ENCODE measurements at places on chromosomes 1 and 21.

DNA sequence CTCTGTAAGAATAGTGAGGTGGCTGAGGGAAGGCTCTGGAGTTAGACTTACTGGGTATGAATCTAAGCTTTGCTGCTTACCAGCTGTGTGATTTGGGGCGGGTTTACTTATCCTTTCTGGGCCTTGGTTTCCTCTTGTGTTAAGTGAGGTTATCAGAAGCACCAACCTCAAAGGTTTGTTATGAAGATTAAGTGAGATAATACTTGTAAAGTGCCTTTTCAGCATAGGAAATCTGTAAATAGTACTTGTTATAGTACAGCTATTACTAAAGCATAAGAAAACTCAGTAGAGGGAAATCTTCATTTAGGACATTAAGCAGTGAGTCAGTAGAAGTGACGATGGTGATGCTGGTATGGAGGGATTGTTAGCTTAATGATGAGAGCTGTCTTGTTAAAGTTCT lies 12.1 kb downstream of the HHAT start:
- DNase-seq: no peak

DNA sequence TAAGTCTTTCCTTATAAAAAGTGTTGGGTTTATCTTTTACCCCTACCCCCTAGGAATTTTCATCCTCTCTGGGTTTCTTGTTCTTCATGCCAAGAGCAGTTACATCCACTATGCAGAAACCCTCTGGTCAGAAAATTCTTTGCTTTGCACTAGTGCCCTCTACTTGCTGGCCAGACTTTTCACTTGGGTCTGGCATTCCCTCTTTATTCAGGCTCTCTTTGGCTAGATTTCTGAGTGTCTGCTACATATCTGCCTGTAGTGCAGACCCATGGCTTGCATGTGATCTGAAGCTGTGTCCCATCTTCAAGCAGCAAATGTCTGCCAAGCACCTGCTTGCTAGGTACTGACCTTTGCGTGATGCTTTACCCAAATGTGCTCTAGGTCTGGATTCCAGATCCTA lies 237.0 kb downstream of the GPATCH2 start:
- DNase-seq: no peak

DNA sequence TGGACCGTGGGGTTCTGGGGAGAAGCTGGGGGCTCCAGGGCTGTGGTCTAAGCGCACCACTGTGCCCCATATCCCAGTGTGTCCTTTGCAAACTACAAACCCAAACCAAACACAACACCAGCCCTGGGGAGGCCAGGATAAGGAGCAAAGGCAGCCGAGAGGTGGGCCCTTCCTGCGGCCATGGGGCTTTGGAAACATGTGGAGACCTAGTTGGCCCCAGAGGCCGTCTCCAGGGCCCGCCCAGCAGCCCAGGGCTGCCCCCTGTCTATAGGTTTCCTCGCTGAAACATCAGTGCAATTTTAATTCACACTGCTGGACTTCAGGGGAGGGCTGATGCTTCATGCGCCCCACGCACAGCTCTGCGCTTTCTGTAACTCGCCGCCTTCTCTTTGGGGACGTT lies 61.3 kb downstream of the PRDM16 start:
- no peak for DNase-seq

GRCh38 chr1:241738284-241739078 lies 86.4 kb downstream of the WDR64 start:
- no peak for DNase-seq

DNA sequence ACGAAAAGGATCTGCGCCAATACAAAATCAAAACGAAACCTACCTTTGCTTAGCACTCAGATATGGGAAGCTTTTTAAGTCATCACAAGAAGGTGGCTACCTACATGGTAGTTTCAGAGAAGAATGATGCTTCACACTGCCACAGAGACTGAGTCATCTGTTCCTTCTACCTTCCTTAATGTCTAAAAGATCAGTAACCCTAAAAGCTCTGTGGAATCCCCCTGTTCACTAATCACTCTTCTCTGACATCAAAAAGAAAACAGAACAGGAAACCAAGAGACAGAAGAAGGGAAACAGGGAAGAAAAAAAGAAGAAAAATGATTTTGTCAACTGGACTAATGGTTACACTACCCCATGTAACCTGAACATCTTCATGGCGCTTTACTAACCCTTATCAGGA lies 177.2 kb downstream of the SMYD3 start:
- DNase-seq: no peak

DNA sequence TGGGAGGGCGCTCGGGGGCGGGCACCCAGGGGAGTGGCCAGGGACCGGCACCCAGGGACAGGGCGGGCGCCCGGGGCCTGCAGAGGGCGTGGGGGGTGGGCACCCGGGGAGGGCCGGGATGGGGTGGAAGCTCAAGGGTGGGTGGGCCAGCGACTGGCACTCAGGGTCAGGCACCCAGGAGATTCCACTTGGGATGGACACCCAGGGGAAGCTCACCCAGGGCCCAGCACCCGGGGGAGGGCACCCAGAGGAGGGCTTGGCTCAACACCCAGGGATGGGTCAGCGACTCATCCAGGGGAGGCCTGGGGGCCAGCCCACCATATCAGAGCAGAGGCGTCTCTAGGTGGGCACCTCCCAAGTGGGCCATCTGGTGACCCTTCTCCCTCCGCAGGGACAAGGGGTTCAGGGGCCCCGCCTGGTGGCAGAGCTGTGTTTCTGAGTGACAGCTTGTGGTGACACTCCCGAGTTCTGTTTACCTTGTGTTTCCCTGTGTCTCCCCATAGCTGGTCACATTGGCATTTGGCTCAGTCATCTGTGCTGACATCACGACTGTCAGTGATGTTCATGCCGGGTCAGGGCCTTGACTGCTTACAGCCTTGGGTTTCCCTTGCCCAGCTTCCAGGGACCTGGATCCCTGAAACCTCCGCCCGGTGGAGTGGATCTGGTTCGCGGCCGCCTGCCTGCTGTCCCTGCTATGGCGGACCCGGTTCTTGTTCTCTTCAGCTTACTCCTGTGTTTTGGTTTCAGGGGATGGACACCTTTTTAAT lies 749 bp downstream of the IBA57 start:
- DNase-seq: peak; percentile 77

DNA sequence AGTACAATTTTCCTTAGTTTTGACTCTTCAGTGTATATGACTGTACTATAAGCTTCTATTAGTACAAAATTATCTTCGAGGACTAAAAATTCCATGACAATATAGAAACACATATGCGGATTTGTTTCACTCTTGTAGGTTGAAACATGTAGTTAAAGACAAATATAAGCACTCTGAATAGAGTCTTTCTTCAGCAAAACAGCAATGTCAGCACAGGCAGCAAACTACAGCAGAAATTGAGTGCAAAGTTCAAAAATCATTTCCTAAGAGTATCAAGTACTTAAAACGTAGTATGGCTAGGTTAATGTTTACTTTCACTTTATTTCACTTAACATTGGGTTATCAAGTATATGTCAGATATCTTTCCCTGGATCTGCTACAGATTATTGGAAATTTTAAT lies 106.7 kb downstream of the FAF1 start:
- no peak for DNase-seq

- no peak for DNase-seq
These were observed 21.5 kb downstream of the NDUFS5 start for GRCh38 chr1:39047374-39048229.

- DNase-seq: no peak
These were observed 124.3 kb downstream of the LACTBL1 start for GRCh38 chr1:22848405-22848804.

GRCh38 chr1:34060187-34060730 lies 104.8 kb downstream of the CSMD2 start:
- DNase-seq: no peak

DNA sequence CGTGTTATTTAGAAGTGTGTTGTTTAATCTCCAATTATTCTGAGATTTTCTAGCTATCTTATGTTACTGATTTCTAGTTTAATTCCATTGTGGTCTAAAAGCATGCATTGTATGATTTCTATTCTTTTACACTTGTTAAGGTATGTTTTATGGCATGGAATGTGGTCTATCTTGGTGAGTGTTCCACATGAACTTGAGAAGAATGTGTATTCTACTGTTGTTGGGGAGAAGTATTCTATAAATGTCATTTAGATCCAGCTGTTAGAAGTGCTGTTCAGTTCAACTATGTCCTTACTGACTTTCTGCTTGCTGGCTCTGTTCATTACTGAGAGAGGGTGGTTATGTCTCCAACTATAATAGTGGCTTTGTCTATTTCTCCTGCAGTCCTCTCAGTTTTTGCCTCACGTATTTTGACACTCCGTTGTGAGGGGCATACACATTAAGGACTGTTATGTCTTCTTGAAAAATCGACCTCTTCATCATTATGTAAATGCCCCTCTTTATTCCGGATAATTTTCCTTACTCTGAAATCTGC lies 12.0 kb upstream of the PLA2G5 start:
- DNase-seq: no peak

DNA sequence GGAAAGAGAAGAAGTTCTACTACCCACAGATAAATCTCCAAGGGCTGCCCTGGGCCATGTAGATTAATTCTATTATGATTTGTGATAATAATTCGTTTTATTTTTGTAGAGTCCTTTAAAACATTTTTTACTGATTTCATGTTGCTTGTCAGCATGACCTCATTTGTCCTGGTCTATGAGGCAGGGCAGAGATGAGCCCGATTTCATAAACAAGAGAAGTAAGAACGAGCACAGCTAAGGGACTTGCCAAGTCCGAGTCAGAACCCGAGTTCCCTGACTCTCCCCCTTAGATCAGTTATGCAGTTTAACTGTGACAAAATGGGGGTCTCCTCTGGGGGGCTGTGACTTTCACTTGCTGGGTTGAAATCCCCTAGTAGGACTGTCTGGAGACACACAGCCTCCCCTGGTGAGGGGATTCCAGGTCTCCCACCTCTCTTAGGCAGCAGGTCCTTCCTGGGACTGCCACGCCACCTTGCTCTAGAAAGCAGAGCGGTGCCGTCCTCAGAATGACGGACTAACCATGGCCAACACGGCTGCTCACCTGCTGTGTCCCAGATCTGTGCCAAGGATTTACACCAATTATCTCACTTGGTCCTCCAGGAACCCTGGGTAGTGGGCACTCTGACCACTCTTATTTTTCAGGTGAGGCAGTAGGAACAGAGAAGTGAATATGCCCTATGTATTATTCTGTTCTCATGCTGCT lies 31.0 kb upstream of the SOX13 start:
- DNase-seq: no peak

- DNase-seq: no peak
These were observed 383.8 kb downstream of the LMO4 start for GRCh38 chr1:87712261-87713010.

DNA sequence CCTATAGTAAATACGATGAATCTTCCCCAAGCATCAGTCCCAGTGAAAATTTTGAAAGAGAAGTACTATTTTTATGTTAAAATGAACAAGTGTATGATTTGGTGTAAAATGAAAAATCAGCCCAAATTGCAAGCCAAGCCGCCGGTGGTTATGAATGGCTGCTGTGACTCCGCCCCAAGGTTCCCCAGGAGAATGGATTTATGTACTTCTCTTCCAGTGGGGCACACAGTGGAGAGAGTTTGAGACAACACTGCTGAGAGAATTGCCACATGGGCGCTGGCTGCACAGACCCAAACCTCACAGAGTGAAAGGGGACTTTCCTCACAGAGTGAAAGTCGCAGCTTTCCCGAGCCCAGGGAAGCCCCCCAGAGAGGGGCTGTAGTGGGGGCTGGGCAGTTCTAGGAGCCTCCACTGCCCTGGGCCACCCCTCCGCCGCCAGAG lies 24.0 kb downstream of the CDK18 start:
- DNase-seq: no peak

GRCh38 chr1:79353224-79353623 lies 346.7 kb upstream of the ADGRL4 start:
- DNase-seq: no peak

- DNase-seq: peak; percentile 93
These were observed 2.6 kb upstream of the ZBTB18 start for GRCh38 chr1:244048256-244049161.

DNA sequence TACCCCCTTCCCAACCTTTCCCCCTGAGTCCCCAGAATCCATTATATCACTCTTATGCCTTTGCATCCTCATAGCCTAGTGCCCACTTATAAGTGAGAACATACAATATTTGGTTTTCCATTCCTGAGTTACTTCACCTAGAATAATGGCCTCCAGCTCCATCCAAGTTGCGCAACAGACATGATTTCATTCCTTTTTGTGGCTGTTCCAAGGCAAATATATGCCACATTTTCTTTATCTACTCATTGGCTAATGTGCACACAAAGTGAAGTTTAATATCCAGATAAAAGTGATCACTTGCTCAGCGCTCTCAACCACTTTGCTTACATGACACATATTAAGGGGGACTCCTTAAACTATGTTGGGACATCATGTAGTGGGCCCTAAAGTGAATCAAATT lies 72.4 kb upstream of the TIAM1 start:
- DNase-seq: no peak

DNA sequence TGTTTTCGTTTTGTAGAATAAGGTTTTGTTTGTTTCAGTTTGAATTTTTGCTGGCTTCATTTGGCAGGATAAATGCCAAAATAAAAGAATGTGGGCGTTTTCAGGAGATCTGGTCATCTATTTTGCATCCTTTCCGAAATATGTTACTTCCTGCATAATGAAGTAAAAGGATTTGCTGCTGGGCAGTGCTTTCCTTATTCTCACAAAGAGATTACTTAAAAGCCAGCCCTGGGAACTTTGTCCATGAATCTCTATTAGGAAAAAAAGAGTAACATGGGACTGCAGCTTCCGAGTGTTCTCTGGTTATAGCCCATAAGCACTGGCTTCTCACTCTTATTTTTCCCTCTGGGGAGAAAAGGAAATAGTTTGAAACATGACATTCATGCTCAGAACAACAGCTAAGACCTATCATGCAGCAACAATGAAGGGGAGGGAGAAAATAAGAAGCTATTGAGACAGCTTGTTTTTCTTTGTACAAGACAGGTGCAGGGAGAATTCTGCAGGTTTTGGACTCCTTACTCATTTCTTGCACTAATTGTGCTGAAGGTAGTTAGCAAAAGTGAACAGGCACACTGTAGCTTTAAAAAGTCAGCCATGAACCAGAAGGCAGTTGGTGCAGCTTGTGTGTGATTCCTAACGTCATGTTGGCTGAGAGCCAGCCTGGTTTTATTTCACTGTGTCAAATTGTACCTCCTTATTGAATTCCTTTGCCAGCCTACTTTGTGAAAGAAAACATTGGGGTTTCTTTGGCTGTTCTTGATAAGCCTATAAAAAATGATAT lies at the start of gene SAMD13:
SAMD13 (plus strand) TSS at position 705 of the 781 bp plus-strand sequence. CDS start 1,527 bp downstream, outside the sequence.
- no peak for DNase-seq

DNA sequence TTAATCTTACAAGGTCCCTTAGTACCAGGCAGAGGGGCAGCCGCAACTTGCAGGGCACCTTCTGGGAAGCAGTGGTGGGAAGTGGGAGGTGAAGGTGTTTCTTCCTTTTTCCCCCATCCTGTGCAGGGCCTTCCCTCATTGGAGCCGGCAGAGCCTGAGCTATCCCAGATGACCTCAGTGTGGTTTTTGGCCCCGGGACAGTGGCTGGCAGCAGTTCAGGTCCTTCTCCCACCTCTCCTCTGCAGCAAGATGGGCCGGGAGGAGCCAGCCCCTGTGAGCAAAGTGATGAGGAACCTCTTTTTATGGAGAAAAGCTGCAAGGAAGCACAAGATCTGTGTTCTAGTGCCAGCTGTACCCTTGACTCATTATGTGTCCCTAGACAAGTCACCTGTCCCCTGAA lies 6.8 kb downstream of the PFKFB2 start:
- no peak for DNase-seq
